DMS79 treated with DMSO at 0.1 percent for 48 hours (cell line): ENCODE measurements at places on chromosomes 11 and 22.
A peak's percentile ranks its signal among the peaks of the same experiment; 100 is the strongest.

DNA sequence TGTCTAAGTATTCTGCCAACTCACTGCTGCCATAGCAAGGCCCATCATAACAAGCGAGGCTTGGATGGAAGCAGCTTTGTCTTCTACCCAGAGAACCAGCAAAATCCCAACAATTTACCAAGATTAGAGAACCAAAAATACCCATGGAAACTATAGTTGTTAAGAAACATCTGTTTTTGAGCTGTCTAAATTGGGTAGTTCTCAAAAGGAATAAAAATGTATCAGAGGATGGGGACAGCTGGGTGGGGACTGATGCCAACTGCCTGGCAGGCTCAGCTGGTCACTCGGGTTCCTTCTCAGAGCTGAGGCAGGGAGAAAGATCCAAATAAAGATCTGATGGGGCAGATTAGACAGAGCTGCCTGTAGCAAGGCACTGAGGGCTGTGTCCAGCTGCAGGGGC is 85.9 kb upstream of the GRK3 start:
- no peak for DNase-seq

DNA sequence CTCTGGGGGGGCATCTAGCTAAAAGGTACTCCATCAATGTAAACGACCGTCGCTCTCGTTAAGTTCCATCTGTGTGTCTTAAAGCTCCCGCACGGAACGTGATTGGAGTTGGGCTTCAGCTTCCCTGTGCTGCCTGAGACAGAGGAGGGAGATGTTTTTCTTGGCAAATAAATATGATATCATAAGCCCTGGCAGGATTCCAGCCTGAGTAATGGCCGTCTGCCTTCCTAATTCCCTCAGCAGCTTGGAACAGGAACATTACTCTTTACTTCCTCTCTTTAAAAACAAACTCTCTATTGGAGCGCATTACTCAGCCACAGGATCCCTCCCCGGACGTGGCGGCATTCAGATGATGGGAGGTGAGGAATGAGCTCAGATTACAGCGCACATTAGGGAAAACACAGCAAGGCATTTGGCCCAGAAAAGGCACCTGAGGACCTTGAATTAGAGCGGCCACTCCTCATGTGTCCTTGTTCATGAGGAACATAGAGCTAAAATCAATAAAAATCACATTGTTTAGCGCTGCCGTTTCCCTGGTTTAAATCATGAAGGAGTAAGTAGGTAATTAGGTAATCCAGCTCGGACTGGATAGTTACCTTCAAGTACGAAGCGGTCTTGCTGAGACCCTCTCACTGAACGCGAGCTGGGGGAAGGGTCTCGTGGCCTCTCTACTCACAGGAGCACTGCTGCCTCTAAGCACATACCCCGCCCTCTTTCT is 230.4 kb downstream of the ST3GAL4 start:
- DNase-seq: peak; percentile 99

DNA sequence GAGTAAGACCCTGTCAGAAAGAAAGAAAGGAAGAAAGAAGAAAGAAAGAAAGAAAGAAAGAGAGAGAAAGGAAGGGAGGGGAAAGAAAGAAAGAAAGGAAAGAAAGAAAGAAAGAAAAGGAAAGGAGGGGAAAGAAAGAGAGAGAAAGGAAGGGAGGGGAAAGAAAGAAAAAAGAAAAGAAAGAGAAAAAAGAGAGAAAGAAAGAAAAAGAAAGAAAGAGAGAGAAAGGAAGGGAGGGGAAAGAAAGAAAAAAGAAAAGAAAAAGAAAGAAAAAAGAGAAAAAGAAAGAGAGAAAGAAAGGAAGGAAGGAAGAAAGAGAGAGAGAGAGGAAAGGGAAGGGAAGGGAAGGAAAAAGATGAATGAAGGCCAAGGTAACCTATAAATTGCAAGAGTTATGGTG is 47.2 kb upstream of the SLC22A12 start:
- DNase-seq: no peak

- DNase-seq: no peak
These were observed 124.8 kb upstream of the CNTN5 start for GRCh38 chr11:98895936-98896335.

- no peak for DNase-seq
These were observed 15.5 kb downstream of the MUC15 start for GRCh38 chr11:26556582-26556981.

DNA sequence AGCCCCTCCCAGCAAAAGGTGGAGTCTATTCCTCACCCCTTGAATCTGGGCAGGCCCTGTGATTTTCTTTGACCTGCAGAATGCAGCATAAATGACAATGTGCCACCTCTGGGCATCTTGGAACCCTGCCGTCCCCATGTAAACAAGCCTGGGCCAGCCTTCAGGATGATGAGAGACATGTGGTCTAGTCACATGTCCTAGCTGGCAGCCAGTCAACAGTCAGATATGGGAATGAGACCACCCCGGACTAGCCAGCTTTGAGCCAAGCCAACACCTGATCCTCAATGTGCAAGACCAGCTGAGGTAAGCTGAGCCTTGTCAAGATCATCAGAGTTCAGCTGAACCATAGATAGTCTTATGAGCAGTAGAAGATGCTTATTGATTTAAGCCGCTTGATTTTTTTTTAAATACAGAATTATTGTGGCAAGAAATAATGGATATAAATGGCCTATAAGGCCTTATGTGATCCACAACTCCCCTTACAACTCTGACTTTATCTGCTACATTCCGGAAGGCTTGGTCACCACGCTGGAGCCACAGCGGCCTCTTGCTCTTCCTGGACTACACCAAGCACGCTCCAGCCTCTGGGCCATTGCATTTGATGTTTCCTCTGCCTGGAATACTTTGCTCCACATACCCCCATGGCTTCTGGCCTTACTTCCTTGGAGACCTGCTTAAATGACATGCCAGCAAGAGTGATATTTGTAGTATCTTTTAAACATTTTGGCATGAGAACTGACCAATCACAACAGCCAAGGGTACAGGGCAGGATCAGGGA is 225.9 kb upstream of the SESN3 start:
- no peak for DNase-seq

GRCh38 chr11:43359422-43359818 is 700 bp downstream of the TTC17 start:
- peak; percentile 17 for DNase-seq

DNA sequence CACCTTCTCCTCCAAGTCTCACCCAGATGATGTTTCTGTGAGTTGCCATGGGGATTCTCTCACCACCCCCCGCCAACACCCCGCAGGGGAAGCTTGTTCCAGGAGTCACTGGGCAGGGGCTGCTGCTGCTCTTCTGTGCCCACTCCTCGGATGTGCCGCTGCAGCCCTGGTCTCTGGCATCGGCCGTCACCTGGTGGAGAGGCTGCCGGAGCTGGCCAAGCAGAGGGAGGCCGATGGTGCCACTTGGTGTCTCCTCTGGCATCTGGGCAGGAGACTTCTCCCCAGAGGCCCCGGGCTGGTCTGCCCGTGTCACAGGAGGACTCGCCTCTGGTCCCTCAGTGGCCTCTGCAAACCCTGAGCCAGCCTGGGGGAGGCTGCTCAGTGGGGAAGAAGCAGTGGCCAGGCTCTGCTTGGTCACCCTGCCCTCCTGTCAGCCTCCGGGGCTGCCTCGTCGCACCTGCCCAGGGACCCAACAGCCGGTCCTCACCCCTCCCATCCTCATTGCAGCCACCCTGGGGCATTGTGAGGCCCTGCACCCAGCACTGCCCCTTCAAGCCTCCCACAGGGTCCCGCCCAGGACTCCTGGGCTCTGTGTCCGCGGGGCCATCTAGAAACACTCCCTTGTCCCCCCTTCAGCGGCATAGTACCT is 424 bp upstream of the ADORA2A start:
- DNase-seq: no peak

GRCh38 chr11:75135651-75136050 is 15.3 kb upstream of the SLCO2B1 start:
- DNase-seq: no peak

GRCh38 chr11:71251761-71252268 is 562 bp downstream of the SHANK2 start:
- DNase-seq: peak; percentile 68

DNA sequence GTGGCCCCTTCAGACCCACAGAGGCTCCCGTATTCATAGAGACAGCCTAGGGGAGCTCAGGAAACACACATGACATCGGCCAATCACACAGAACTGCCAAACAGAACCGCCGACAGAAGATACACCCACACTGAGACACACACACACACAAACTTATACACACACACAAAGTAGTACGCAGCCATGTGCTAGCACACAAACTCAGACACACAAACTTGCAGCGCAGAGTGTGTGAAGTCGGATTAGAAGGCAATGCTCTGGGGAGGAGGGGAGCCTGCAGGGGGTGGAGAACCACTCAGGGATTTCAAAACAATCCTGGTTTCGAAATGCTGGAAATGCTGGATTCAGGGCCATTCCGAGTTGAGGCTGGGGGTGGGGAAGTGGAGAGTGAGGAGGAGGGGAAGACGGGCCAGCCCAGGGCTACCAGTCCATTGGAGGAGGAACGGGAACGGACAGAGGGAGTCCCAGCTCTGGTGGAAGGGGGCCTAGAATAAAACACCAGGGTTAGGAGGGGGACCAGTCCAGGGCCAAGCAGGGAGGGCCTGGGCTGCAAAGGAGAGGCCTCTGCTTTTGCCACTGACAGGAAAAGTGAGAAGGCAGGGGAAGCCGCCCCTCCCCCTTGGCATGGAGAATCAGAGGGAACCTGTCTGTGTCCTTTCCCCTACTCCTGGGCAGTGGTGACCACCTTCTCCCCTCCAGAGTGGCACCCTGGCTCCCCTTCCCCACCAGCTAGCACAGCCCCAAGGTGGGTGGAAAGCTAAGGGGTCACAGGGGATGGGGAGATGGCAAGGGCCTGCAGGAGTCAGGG is 4.4 kb downstream of the BCL9L start:
- DNase-seq: no peak

- no peak for DNase-seq
These were observed 64.1 kb downstream of the KCNJ1 start for GRCh38 chr11:128803011-128803410.

DNA sequence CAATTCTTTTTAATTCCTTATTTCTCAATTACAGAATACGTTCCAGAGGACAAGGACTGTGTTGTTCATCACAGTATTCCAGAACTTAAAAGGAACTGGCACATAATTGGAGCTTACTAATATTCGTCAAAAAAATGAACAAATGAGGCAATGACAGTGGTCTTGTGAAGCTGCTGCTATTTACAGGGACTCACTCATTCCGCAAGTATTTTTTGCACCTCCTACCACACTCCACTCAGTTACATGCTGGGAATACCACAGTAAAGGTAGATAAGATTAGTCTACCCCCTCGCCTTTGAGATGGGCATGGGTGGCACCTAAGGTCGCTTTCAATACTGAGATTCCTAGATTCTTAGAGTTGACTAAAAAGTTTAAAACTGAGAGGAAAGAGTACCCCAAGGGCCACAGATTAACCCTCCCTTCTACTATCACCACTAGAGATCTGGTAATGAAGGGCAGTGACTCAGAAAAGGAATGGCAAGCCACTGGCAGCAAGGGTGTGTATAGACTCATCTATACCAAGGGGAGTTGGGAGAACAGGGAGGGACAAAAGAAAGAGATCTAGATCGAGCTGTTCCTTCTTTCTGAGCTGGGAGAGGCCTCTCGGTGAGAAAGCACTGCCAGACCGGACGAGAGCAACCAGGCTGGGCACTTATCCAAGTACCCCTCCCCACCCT is 85.0 kb downstream of the RPL27A start:
- no peak for DNase-seq

DNA sequence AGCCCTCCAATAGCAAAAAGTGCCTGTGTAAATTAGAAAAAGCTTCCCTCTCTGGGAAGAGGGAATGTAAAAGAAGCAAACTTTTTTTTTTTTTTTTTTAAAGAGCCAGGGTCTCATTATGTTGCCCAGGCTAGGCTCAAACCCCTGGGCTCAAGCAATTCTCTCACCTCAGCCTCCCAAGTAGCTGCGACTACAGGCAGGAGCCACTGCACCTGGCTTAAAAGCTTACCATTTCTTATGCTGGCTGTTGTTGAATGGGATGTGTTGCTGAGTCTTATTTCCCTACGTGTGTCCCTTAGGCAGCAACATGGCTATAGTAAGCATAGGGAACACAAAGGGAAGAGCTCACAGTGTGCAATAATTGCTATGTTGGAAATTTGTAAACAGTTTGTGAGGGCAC is 225.5 kb upstream of the CCDC90B start:
- DNase-seq: no peak

DNA sequence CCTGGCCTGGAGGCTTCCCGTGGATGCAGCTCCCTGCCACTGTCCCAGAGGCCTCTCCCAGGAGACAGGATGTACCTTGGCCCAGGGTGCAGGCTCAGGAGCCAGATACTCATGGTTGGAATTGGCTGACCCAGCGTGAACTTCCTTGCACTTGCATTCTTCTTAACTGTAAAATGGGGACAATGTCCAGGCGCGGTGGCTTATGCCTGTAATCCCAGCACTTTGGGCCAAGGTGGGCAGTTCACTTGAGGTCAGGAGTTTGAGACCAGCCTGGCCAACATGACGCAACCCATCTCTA is 20.1 kb upstream of the ST3GAL4 start:
- no peak for DNase-seq
